ENCODE measurements at places on chromosomes 5 and 9.

DNA sequence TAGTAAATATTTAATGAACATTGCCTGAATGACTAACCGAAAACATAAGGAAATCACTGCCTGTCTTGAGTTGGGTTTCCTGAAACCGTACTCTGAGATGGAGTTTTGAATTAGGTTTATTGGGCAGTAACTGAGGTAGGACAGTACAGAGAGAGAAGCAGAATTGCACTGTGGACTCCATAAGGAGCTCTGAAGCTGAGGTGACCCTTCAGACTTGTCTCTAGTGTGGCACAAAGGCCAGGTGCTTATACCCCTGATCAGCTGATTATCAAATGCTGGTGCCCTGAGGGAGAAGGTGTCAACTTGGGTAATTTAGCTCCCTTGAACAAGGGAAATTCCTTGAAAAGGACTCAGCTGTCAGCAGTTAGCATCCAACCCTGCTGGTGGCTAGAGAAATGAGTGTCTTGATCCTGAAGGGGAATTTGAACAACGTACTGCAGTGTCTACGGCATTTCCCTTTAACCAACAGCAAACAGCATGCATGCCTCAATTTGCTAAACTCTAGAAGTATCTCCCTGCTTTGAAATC lies 135.0 kb upstream of the SMARCA2 start:
- DNase-seq = no peak

GRCh38 chr5:167208911-167209310 lies 1082.5 kb upstream of the WWC1 start:
- no peak for DNase-seq

DNA sequence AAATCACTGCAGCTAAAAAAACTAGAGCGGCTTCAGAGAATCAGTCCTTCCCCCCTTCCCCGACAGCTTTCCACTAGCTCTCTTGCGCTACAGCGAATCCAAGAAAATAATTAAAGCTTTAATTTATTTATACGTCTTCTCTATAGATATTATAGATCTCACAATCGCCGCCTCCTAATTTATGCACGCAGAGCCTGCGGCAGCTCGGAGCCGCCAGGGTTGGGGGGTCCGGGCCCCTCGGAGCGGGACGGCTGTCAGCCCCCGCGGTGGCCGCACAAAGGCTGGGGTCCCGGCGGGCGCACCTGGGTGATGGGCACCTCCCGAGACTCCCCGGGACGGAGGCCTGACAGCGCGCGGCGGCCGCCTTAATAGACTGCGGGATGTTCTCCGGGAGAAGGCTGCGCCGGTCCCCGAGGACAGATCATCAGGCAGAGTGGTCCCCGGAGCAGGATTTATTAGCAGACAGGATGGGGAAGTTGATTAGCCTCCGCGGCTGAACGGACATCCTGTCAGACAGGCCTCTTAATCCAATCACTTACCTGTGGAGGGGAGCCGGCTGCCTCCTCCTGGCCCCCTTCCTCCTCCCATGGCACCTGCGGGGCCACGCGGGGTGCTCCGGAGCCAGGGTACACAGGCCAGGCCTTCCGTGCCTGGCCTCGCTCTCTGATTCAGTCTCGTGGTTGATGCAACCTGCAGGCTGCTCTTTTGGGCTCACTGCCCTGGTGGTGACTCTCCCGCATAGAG lies 166.8 kb downstream of the MELK start:
- no peak for DNase-seq

DNA sequence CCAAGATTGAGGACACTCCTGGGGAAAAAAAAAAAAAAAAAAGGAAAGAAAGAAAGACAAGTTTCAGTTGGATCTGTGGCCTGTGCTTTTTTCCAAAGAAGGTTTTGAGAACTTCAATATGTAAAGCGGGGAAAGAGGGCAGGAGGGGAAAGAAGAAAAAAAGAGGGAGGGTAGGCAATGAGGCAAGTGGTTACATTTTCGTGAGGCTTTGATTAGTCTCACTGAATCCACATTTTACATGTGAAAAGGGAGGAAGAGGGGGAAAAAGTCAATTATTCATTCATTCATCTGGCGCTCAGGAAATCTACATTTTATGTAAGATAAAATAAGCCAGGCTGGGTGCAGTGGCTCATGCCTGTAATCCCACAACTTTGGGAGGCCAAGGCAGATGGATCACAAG lies 315.2 kb upstream of the PAPPA start:
- no peak for DNase-seq

GRCh38 chr5:72018143-72018803 lies 89.0 kb upstream of the MAP1B start:
- peak; percentile 55 for DNase-seq

DNA sequence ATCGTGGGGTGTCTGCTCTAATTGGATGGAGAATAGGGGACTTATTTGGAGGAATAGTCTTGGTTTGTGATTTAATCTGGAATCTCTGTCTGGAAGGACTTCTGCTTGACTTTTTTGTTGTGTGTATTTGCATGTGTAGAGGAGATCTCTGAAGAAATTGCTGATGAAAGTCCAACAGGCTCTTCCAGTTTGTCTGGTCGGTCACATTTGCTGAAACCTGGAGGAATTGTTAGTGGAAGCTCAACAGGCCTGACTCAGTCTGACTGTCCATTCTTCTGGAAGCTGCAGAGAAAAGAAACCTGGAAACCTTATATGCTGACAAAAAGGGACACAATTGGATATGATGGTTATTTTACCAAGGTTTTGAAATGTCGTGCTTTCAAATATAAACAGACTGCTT lies 33.4 kb upstream of the TENT2 start:
- peak; percentile 40 for DNase-seq

- DNase-seq = no peak
Observed at GRCh38 chr5:126198531-126198930, 224.7 kb upstream of the GRAMD2B start.

GRCh38 chr5:142114687-142115086 lies 6.1 kb downstream of the NDFIP1 start:
- no peak for DNase-seq

DNA sequence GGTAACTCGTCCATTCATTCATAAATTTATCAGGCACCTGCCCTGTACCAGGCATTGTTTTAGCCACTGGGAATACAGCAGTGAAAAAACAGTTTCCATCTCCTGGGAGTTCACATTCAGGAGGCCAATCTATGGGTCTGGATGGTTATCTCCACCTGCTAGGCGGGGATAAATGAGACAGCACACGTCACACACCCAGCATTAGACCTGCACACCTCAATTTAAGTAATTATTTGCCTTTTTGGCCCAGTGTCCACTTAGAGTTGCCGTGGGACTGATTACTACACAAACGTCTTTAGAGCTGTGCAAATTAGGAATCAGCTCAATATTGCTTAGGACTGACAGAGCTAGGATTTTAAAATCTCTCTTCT lies 46.1 kb downstream of the STK10 start:
- no peak for DNase-seq

GRCh38 chr5:132363431-132364112 lies 5.9 kb upstream of the SLC22A5 start:
- DNase-seq = no peak

DNA sequence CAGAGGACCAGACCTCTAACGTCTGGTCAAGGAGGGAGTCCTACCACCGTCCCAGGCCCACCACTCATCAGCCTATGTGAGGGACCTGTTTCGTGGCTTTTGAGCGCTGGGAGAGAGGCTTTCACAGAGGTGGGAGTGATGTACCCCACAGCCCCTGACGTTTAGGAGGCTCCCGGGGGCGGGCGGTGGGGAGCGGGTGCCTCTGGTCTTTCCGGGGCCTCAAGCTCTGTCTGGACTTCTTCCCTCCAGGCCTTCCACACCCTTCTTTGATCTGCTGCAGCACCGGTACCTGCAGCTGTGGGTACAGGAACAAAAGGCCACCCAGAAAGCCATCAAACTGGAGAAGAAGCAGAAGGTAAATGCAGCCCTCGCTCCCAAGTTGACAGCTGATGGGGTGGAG lies 45.1 kb upstream of the BARHL1 start:
- DNase-seq = no peak

- no peak for DNase-seq
Observed at GRCh38 chr5:72523960-72524582, 16.9 kb upstream of the ZNF366 start.

DNA sequence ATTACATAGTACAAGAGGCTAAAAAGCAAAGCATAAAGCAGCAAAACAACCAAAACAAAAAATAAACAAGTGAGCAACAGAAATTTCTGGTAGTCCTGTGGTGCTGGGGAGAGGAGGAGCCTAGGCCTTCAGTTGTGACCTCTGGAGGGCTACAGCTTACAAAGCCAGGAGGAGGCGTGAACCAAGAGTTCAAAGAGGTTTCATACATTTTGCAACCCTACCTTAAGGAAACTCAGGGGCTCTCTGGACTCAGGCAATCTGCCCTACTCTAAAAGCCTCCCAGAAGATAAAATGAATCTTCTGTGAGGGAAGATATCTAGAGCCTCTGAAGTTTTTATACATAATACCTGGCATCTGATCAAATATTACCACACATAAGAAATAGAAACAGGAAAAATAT lies 187.4 kb downstream of the AGTPBP1 start:
- DNase-seq = no peak

DNA sequence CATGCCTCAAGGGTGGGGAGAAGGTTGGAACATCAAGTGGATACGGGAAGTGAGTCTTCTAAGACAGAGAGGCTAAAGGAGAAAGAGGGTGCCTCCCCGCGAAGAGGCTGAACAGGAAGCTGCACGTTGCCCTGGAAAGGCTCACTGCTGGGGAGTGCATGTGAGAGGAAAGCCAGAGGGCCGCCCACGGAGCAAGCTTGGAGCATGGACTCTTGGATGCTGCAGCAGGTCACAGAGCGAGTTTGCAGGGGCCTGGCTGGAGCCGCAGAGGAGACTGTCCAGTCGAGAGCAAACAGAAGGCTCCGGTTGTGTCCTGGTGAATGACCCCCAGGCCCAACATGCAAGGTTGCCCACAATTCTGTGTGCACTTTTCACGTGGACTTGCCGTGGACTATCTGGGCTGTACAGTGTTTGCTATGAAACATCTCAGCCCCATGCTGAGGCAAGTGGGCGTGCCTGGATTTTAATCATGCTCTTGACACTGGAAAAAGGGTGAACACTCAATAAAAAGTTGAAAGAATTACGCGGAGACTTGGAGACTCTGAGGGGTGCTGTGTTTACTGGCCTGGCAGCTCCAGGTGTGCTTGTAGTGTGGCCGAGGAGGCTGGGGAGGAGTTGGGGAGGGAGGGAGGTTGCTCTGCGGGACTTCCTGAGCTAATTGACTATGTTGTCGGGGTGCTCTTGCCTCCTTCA lies 54.5 kb upstream of the GARNL3 start:
- no peak for DNase-seq

DNA sequence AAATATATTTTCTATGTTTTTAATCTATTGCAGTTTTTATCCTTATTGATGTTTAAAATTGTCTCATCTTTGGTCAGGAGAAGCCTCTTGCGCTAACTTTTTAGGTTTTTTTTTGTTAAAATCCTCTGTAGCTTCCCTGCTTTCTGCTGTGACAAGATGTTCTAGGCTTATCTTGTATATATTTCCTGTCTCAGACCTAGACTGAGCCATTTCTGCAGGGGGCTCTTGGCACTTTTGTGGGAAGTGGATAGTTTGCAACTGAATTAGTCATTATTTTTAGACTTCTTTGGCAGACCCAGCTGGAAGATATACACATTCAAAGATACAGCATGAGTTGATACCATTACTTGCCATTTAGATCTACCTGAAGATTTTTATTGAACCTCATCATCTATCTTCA lies 28.8 kb downstream of the TCERG1 start:
- no peak for DNase-seq

DNA sequence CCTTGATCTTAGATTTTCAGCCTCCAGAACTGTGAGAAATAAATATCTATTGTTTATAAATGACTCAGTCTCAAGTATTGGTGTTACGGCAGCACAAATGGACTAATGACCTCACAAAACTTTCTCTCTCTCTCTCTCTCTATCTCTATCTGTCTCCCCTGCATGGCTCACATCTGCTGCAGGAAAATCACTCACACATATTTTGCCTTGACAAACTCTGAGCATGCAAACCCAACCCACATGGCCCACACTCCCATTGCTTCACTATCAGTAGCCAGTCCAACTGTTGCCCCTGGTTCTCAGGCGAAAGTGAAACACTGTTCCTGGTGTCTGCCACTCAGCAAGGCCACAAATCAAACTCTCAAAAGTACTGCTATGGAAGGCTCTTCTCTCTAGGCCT lies 66.4 kb upstream of the PIK3R1 start:
- no peak for DNase-seq

GRCh38 chr5:61330341-61330844 lies 1.7 kb upstream of the ZSWIM6 start:
- peak; percentile 53 for DNase-seq

DNA sequence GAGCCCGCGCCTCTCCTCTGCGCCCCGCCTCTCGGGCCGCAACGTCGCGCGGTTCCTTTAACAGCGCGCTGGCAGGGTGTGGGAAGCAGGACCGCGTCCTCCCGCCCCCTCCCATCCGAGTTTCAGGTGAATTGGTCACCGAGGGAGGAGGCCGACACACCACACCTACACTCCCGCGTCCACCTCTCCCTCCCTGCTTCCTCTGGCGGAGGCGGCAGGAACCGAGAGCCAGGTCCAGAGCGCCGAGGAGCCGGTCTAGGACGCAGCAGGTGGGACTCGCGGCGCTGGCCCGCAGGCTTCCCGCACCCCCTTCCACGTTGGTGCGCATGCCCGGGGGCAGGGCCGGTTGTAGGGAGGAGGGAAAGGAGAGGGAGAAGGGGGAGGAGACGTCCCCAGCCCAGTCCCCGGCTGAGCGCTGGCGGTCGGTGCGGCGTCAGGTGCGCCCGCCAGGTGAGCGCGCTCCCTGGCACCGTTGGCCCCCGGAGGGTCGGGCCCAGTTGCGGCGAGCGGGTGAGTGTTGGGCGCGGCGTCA lies at the start of gene OCLN:
TSS of gene OCLN (plus strand) at position 400 of the 532 bp plus-strand sequence. CDS start 11,455 bp downstream, outside the sequence.
- peak; percentile 96 for DNase-seq

GRCh38 chr5:138978581-138978980 lies 103.4 kb upstream of the LRRTM2 start:
- no peak for DNase-seq

DNA sequence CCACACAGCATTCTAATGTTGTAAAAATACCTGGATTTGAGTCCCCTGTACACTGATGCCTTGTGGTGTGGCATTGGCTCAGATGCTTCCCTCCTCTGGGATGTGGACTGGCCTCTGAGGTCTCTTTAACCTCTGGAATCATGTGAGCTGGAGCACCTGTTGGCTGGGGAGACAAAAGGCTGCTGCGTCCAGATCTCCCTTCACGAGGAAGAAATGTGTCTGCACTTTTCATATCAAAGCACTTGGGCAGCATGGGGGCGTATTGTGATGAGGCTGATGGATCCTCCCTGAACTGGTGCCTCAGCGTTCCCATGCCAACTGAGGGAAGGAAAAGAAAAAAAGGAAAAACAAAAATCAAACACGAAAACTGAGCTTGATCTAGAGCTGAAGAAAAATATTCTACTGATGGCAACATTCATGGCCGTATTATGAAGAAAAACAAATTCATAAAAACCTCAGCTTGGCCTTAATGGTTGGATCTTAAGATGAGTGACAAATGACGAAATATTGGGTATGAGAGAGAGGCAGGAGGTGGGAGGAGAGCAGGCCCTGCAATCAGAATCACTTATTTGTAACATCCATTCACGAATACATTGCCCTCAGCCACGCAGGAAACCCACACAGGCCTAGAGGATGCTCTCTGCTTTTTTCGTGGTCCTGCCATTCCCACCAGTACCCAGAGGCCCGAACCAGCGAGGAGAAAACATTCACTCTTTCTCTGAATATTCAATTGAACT lies 26.2 kb downstream of the GRIA1 start:
- no peak for DNase-seq
